ENCODE measurements at places on chromosomes 5 and 9. TPM values are rescaled to one million over a fixed set of nuclear protein-coding genes. Genes with fewer than 3 reads are reported as not detected.

GRCh38 chr5:172403817-172404216 is 50.5 kb downstream of the SH3PXD2B start:
- H3K27me3 ChIP-seq = no peaks in the 10 kb centered on the region
- no peak for DNase-seq
- no peaks in the 10 kb centered on the region for H3K36me3 ChIP-seq

DNA sequence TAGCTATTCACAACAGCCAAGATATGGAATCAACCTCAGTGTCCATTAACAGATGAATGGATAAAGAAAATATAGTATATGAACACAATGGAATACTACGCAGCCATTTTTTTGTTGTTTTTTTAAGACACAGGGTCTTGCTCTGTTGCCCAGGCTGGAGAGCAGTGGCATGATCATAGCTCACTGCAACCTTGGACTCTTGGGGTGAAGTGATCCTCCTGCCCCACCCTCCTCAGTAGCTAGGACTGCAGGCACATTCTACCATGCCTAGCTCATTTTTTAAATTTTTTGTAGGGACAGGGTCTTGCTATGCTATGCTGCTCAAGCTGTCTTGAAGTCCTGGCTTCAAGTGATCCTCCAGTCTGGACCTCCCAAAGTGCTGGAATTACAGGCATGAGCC is 38.5 kb downstream of the CERT1 start:
- H3K27ac ChIP-seq = peak overlapping the region; percentile 41
- H3K27me3 ChIP-seq = no peaks in the 10 kb centered on the region
- no peaks in the 10 kb centered on the region for H3K36me3 ChIP-seq

- DNase-seq = no peak
- no peaks in the 10 kb centered on the region for H3K4me1 ChIP-seq
- no peak overlapping the region for H3K27ac ChIP-seq
- H3K27me3 ChIP-seq = no peaks in the 10 kb centered on the region
- H3K36me3 ChIP-seq = no peaks in the 10 kb centered on the region
Measured at GRCh38 chr9:76412638-76413037, 18.4 kb upstream of the RFK start.

GRCh38 chr5:105501315-105501714 is 1938.7 kb upstream of the NUDT12 start:
- H3K36me3 ChIP-seq = no peaks in the 10 kb centered on the region
- no peak overlapping the region for H3K27ac ChIP-seq
- H3K4me1 ChIP-seq = no peaks in the 10 kb centered on the region
- H3K27me3 ChIP-seq = no peaks in the 10 kb centered on the region
- no peak for DNase-seq
- no peak overlapping the region for H3K4me3 ChIP-seq

DNA sequence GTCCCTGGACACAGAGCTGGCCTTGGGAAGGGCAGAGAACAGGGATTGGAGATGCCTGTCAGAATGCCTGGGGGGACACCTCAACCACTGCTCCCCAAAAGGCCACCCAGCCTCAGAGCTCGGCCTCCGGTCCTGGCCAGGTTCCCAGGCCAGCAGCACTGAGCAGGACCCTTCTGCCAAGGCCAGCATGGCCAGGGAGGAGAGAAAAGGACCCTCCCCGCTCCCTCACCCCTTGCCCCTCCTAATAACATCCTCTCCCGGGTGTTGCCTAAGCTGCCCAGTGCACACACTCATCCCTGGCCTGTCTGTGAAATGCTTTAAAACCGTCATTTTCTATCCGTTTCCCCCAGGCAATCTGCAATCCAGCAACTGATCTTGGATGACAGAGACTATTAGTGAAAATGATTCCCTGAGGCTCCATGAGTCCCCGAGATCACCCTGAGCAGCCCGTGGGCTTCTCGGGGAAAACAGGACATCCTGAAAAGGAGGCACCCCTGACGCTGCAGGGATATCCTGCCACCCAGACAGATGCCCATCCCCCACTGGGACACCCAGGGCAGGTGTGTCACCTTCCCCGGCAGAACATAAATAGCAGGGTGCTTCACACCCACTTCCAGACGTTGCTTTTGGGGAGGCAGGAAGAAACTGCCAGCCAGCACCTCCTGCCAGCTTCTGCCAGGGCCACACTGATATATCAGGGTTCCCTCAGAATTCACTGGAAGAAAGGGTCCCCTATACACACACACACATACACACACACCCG is 75.3 kb downstream of the ADAMTS2 start:
- no peak for DNase-seq
- no peaks in the 10 kb centered on the region for H3K27me3 ChIP-seq
- peak overlapping the region; percentile 62 for H3K27ac ChIP-seq
- H3K4me1 ChIP-seq = peaks cover 56% of the 10 kb centered on the region
- H3K4me3 ChIP-seq = no peak overlapping the region

- peaks cover 21% of the 10 kb centered on the region for H3K4me1 ChIP-seq
- no peak overlapping the region for H3K4me3 ChIP-seq
- H3K27me3 ChIP-seq = no peaks in the 10 kb centered on the region
Measured at GRCh38 chr5:173670791-173671120, 54.3 kb upstream of the BOD1 start.

- DNase-seq = peak; percentile 84
- H3K27ac ChIP-seq = peak overlapping the region; percentile 81
- H3K27me3 ChIP-seq = no peaks in the 10 kb centered on the region
Measured at GRCh38 chr5:172795318-172795977, 24.5 kb upstream of the DUSP1 start.

The ZBTB43 gene
- total RNA-seq = 16.4 TPM

DNA sequence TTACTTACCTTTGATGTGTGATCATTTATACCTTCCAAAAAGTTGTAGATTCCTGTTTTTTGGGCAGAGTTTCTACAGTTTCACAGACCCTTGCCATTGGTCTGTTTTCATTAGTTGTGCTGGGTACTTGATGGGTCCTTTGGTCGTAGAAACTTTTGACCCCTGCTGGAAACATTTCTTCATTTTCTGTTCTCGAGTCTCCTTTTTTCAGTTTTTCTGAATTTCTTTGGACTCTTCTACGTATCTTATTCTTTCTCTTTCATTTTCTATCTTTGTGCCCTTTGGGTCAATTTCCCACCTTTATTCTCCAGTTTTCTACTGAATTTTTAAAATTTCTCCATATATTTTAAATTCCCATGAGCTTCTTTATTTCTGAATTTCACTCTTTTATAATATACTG is 16.7 kb downstream of the AP3S1 start:
- H3K4me1 ChIP-seq = peaks cover 24% of the 10 kb centered on the region
- no peaks in the 10 kb centered on the region for H3K27me3 ChIP-seq
- no peak overlapping the region for H3K4me3 ChIP-seq
- no peak for DNase-seq
- H3K27ac ChIP-seq = no peak overlapping the region
- H3K36me3 ChIP-seq = no peaks in the 10 kb centered on the region

The SPINK7 gene
- total RNA-seq = not detected

- H3K36me3 ChIP-seq = no peaks in the 10 kb centered on the region
- H3K4me1 ChIP-seq = no peaks in the 10 kb centered on the region
- no peak overlapping the region for H3K4me3 ChIP-seq
Measured at GRCh38 chr9:3567988-3568387, 42.2 kb upstream of the RFX3 start.

DNA sequence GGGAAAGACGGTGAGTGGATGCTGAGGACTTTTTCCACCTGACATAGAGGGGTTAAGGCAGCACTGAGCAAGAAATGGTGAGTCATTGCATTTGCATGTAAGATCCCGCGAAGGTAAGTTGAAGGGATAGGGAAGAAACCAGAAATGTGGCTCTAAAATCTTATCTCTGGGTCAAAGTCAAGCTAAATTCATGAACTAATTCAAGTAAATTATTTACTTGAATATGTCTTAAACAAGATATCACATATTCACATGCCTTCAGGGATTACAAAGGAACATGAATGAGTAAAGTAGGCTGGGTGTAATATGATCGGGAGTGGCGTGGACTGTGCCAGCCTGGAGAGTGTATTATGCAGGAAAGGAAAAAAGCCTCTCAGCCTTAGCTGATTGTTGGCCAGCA is 74.4 kb upstream of the EQTN start:
- peak; percentile 74 for DNase-seq
- no peak overlapping the region for H3K4me3 ChIP-seq
- H3K27ac ChIP-seq = peak overlapping the region; percentile 79
- H3K36me3 ChIP-seq = no peaks in the 10 kb centered on the region

DNA sequence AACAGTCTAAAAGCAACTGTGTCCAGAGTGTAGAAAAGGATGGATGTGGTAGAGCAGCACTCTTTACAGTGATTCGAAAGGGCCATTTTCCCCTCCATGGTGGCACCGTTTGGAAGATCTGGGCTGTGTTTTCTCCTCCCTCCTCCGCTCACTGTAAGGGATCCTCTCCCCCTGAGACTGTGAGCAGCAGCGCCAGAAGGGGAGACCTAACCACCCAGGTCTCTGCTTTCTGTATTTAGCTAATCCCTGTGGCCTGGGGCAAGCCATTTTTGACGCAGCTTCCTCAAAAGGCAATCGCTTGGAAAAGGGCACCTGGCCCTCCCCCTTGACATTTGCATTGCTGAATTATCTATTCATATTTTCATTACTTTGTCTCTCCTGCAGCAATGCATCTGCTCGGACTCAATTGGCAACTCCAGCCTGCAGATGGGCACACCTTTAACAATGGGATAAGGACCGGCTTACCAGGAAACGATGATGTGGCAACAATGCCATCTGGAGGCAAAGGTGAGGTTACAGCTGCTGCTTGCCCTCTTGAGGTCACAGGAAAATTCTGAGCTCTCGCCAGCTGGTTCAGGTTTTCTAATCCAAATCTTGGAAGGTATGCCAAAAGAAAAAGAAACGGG is 244.3 kb upstream of the WWC1 start:
- no peak overlapping the region for H3K4me3 ChIP-seq
- H3K27me3 ChIP-seq = peaks cover 6% of the 10 kb centered on the region
- no peaks in the 10 kb centered on the region for H3K4me1 ChIP-seq
- H3K36me3 ChIP-seq = no peaks in the 10 kb centered on the region
- no peak overlapping the region for H3K27ac ChIP-seq
- DNase-seq = peak; percentile 70

DNA sequence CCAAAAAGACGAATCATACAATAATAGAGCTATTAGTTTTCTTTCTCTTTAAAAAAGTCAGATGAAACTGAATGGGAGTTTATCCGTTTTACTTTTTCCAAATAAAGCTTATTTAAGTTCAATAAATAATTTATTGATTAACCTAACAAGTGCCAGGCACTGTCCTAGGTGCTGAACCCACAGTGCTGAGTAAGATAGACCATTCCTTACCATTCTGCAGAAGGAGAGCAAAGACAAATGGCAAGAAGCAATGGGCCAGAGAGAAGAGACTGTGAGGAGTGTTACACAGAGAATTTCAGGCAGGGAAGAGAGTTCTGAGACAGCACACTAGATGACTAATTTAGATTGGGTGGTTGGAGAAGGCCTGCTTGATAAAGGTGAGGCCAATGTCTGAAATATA is 127.2 kb downstream of the AUH start:
- no peaks in the 10 kb centered on the region for H3K4me1 ChIP-seq
- H3K27ac ChIP-seq = no peak overlapping the region
- H3K27me3 ChIP-seq = no peaks in the 10 kb centered on the region
- no peak for DNase-seq
- H3K4me3 ChIP-seq = no peak overlapping the region

The MAMDC4 gene
- total RNA-seq = 7.9 TPM

DNA sequence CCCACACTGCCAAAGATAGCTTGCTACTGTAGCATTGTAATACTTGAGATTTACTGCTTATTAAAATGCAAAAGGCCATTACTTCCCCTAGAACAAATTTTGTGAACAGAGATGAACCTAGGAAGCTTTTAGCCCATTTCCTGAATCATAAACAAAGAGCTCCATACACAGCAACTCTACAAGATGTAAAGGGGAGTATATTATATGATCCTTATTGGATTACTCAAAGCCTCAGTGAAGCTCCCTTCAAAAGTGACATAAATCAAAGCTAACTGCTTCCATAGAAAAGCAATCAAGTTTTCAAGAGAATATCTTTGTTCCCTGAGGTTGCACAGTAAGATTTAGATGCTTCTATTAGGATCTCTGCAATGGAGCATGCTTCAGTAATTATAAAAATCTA is 629.8 kb downstream of the EFNA5 start:
- no peak for DNase-seq
- no peak overlapping the region for H3K27ac ChIP-seq
- no peak overlapping the region for H3K4me3 ChIP-seq
- H3K4me1 ChIP-seq = no peaks in the 10 kb centered on the region
- H3K36me3 ChIP-seq = no peaks in the 10 kb centered on the region

The PCA3 gene
- not detected for total RNA-seq

DNA sequence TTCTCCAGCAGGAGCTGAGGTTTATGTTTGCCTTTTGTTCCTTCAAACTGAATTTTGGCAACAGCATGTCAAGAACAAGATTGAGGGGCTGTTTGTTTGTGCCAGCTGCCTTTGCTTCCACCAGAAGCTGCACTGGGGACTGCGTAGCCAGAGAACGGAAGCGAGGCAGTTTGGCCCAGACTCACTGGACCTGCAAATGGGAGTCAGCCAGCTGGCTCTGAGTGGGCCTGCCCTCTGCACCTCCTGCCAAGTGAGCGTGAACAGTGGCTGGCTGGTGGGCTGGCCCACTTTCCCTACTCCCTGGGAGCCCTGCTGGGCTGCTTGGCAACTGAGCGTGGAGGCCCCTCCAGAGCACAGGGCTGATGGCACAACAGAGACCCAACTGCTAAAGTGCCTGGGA is 111.6 kb downstream of the GALNT10 start:
- DNase-seq = no peak
- no peaks in the 10 kb centered on the region for H3K27me3 ChIP-seq
- no peaks in the 10 kb centered on the region for H3K36me3 ChIP-seq

The AGXT2 gene
- total RNA-seq = 8.0 TPM

- H3K27me3 ChIP-seq = no peaks in the 10 kb centered on the region
- no peaks in the 10 kb centered on the region for H3K4me1 ChIP-seq
- H3K4me3 ChIP-seq = no peak overlapping the region
Measured at GRCh38 chr5:118015511-118015910, 972.8 kb downstream of the DTWD2 start.

DNA sequence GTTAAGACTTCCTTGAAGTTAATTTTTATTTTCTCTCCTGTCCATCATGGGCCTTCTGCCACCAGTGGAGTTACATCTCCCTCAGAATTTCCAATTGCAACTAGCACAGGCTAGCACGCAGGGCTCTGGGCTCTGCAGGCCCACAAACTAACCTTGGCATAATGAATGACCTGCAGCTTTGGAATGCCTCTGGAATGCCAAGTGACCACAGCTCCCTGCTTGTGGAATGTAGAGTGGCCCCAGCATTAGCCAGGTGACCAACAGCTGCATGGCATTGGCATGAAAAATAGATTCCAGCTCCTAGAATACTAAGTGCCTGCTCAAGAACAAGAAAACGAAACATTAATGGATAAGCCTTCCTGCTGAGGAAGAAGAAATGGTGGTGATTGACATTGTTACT is 726.1 kb downstream of the BRINP1 start:
- no peaks in the 10 kb centered on the region for H3K27me3 ChIP-seq
- H3K36me3 ChIP-seq = no peaks in the 10 kb centered on the region
- DNase-seq = peak; percentile 23
- no peak overlapping the region for H3K4me3 ChIP-seq
- no peaks in the 10 kb centered on the region for H3K4me1 ChIP-seq
- no peak overlapping the region for H3K27ac ChIP-seq

The MATR3 gene
- 355 TPM for total RNA-seq

The LPAR1 gene
- total RNA-seq = 36.8 TPM

GRCh38 chr5:177317959-177318377 is 6.3 kb upstream of the MXD3 start:
- no peaks in the 10 kb centered on the region for H3K36me3 ChIP-seq
- DNase-seq = peak; percentile 86
- peaks cover under 1% of the 10 kb centered on the region for H3K4me1 ChIP-seq
- no peaks in the 10 kb centered on the region for H3K27me3 ChIP-seq
- no peak overlapping the region for H3K4me3 ChIP-seq
